ENCODE measurements at places on chromosomes 11 and 22.

GRCh38 chr22:45226503-45227186, 14.0 kb downstream of the KIAA0930 start:
- DNase-seq = no peak

DNA sequence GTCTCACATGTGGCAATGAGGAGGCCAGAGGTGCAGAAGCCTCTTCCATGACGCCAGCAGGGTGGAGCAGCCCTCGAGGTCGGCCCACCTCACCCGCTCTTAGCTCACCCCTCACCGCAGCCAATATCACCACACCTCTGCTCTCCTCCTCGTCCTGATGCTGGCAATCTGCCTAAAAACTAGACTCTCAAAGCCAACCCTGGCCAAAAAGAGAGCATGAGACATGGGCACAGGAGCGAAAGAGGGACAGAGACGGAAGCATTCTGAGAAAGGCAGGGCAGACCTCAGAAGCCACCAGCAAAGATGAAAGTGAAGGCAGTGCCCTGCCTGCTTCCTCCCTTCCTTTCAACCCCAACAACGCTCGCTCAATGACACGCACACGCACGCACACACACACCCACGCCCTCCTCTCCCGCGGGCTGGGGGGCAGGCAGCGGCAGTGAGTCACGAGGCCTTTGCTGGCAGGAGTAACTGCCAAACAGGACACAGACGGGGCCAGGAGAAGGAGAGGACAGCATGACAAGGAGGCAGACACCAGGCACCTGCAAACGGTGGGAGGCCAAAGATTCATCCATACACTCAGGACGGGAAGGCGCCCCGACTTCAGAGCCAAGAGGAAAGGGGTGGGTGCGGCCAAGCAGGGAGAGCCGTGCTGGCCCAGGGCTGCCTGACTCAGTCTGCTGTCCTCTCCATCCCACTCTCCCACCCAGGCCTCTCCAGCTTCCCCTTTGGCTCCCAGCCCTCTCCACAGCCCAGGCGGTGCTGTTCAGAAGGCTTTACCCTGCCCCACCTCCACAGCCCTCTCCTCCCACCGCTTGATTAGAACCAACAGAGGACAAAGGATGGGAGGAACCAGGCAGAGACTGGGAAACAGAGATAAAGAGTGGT, 11.4 kb downstream of the IGSF9B start:
- no peak for DNase-seq

DNA sequence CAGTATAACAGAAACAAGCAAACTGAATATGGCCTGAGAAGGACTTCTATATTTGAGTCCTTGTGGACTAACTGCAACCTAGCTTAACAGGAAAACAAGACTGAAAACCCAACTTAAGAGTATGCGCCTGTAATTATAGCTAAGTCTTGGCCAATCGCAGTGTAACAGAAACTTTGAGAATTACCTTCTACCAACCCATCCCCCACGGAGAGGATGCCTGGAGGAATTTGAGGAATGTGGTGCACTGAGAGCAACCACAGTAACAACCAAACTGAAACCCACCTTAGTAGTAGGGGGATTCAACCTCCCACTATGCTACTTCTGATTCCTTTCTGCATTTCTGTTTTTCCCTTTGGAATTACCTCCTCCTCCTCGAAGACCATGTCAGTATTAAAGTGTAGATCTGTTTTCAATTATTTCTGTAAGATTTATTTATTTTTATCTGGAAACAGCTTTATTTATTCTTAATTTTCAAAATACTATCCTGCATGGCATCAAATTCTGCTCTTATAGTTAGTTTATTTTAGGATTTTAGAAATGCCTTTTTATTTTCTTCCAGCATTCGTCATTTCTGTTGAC, 393.6 kb downstream of the KCNA4 start:
- no peak for DNase-seq

DNA sequence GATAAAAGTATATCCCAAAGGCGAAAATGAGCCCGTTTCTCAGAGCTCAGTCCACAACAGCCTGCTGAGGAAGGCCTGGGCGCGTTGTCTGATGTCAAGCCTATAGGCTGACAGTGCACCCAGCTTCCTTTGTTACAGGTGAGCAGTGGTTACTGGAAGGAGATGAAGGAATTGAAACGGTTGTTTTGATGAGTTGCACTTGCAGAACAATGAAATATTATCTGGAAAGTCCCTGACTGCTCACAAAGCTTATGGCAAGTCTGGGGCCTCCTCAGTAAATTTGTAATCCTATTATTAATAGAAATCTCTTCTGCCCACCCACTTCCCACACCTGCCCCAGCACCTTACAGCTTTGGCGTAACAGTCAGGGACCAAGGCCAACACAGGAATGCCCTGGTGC, 77.8 kb downstream of the C11orf91 start:
- DNase-seq = no peak

DNA sequence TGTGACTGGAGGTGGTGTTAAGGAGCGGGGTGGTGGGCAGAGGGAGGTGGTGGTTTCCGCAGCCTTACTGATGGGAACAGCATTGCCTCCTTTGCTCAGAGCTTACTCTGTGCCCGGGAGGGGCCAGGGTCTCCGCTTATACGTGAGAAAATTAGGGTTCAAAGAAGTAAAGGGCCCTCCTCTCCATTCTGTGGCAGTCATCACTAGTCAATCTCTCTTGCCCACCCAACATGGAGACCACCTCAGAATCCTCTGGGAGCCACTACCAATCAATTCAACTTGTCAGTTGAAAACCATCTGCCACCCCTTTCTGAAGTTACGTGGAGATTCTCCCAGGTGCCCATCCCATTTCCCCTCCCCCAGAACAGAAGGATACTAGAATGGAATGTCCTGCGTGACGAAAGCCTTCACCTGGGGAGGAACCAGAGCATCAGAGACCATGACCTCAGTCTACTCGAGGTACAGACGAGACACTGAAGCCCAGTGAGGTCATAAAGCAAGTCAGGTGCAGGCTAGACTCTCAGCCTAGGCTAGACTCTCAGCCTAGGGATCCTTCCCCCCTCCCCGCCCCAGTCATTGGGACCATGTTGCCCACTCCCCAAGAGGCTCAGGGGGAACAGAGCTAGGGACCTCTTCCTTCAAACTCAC, 2.0 kb downstream of the SELENOM start:
- no peak for DNase-seq

DNA sequence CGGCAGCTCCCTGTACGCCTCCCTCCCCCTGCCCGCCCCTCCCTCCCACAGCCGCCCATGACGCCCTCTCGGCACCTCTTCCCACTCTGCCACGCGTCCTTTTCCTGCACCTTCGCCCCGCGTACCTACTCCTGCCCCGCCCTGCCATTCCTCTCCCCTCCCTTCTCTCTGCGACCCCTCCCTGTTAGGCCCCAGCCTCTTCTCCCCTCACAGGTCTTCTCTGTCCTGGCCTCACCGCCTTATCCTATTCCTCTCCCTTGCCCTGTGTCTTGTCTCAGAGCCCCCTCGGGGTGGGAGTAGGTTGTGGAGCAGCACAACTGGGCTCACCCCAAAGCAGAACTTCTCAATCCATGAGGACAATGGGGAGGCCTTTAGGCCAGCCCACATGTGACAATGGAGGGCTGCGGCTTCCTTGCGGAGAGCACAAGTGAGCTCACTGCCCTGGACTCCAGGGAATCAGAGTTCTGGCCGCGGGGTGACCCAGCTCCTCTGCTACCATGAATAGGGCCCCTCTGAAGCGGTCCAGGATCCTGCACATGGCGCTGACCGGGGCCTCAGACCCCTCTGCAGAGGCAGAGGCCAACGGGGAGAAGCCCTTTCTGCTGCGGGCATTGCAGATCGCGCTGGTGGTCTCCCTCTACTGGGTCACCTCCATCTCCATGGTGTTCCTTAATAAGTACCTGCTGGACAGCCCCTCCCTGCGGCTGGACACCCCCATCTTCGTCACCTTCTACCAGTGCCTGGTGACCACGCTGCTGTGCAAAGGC, 539 bp downstream of the SLC35C1 start:
- peak; percentile 70 for DNase-seq

GRCh38 chr11:102853956-102854355, 10.5 kb upstream of the MMP3 start:
- no peak for DNase-seq

DNA sequence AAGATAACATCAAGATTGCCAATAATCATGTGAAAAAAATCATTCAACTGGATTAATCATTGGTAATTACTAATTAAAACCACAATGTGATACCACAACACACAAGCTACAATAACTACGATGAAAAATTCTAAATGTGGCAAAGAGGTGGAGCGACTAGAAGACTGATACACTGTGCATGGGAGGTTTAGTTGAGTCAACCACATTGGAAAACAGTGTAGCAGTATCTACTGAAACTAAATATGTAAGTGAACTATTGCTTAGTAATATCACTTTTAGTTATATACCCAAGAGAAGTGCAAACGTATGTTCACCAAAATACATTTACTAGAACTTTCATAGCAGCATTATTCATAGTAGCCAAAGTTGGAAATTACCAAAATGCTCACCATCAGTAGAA, 359.9 kb downstream of the ETS1 start:
- DNase-seq = no peak

GRCh38 chr22:37220543-37220981, 8.3 kb upstream of the SSTR3 start:
- DNase-seq = no peak

All from fibroblast of villous mesenchyme (primary cell).